ENCODE measurements at places on chromosomes 12 and 14.

GRCh38 chr12:10260927-10261326 lies 46.7 kb upstream of the KLRD1 start:
- DNase-seq = no peak

DNA sequence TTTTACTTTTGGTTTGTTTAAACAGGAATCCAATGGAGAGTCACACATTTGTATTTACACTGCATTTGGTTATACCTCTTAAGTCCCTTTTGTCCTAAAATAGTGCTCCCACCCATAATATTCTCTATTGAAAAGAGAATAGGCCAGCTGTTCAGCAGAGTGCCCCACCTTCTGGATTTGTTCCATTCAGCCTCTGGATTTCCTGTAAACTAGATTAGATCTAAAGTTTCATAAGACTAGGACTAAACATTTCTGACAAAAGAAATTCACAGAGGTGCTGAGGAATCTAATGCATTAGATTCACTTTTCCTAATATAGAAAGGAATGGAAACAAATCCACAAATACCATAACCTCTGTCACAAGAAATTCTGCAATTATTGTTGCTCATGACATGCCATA lies 38.1 kb downstream of the GCH1 start:
- DNase-seq = no peak

- no peak for DNase-seq
Measured at GRCh38 chr14:22202313-22202712, 386.7 kb downstream of the DAD1 start.

GRCh38 chr14:93095742-93096510 lies 19.8 kb downstream of the ITPK1 start:
- no peak for DNase-seq

GRCh38 chr12:54444206-54444605 lies 25.1 kb upstream of the ITGA5 start:
- DNase-seq = no peak

DNA sequence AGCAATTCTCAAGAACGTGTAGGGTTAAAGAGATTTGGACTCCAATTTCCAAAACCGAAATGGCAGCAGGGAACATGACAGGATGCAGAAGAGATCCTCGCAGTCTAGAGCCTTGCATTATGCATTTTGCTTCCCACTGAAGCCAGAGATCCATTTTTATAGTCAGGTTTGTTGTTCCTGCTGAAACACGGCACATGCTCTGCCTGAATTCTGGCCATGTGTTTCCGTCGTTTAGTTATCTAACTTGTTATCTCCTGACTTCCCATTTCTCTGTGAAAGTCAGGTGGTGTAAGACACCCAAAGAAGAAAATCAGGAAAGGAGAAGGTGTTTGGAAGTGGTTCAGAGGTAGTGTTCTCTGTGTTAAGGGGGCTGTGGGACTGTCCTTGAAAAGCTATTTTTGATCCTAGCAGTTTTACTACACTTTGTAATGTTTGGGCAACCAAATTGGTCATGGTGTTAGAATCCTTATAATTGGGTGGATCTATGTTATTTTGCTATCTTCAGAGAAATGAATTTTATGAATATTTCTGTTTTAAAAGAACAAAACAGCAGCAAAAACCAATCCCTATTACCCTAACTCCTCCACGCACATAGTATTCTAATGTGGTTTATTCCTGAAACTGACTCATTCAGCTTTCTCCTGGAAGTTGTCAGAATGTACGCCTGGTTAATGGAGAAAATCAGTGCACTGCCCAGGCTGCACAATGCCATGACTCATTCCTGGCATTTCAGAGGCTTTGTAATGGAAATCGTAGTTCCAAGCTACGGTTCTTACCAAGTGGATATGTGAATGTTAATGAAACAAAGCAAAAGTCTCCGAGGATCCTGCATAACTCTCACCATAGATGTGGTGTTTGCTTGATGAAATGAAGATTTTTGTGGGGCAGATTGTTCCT lies 110.1 kb downstream of the SAMD4A start:
- DNase-seq = no peak

- no peak for DNase-seq
Measured at GRCh38 chr12:44571006-44571550, 305.0 kb downstream of the NELL2 start.

DNA sequence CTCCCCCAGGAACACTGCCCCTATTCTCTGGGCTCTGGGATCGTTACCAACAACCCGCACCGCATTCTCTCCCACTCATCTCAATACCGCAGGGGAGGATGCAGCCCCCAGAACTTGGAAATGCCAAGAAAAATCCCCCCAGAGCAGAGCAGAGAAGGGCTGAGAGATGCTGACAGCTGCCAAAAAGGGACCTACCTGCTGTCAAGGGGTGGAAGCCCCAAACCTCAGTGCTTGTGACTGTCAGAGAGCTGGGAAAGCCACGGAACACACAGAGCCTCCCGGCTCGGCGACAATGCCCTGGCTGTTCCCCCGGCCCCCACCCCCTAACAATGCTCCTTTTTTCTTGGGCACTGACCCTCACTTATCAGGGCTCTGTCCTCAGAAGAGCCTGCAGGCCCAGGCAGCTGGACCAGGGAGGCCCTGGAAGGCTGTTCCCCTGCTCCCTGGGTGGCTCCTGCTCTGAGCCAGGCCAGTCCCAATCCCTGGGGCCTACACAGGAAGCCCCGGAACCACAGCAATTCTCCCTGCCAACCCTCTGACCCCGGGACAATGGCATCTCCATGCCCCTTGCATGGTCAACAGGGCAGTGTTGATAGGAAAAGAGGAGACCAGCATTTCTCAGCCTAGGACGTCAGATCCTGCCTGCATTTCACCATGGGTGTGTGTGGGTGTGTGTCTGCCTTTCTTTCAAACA lies 78.9 kb downstream of the ITPK1 start:
- DNase-seq = no peak

DNA sequence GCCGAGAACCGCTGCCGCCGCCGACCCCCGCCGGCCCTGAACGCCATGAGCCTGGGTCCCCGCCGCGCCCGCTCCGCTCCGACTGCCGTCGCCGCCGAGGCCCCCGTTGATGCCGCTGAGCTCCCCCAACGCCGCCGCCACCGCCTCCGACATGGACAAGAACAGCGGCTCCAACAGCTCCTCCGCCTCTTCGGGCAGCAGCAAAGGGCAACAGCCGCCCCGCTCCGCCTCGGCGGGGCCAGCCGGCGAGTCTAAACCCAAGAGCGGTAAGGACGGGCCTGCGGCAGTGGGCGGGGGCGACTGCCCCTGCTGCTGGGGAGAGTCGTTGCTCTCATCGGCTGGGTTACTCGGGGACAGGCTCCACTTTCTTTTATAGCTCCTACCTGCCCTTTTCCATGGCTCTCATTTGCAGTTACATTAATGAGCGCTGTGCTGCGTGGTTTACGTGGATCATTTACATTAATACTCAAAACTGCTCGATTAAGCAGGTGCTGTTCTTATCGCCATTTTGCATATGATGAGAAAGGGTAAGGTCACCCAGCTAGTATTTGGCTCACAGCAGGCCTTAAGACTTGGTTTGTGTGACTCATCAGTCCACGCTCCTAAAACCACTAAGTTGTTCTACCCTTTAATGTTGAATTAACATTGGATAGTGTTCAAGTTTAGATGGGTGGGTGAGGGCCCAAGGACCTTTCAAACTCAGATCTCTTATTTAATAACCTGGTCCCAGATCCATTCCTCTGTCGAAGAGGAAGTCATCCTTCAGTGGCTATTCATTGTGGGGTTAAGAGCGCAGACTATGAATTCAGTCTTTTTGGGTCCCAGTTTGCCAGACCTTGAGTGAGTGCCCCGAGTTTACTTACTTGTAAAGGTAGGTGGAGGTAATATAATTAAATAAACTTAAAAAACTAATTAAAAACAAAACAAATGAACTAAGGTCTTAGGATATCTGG lies 823 bp downstream of the RNF10 start:
- DNase-seq = peak; percentile 21

DNA sequence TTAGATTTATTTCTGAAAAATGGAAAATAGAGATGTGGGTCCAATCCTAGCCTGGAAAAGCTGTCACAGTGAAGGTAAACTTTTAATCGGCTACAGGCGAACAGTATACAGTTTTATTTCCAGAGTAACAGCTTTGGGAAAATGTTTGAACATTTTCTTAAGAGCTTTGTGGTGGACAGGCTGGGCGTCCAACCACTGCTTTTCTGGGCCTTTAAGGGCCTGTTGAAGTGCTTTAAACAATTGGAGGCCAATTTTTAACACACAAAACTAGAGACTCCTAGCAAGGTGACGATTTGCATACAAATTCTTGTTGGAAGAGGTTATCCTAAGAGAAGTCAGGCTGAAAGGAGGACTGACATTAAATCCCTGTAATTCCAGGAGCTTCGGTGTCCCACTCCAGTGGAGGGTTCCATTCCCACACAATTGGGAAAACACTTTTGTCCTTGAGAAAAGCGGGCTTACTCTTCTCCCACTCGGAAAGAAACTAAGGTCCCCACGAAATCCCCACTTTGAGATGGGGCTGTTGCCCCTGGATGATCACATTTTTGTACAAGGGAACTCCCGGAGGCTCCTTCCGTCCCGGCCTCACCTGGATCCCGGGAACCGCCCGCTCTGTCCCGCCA lies 26.9 kb downstream of the BCL11B start:
- no peak for DNase-seq

GRCh38 chr12:78177298-78177697 lies 346.6 kb downstream of the NAV3 start:
- DNase-seq = no peak

- no peak for DNase-seq
Measured at GRCh38 chr12:113322343-113322742, 12.6 kb downstream of the SLC8B1 start.

GRCh38 chr14:59060841-59061240 lies 127.6 kb upstream of the DAAM1 start:
- DNase-seq = no peak

GRCh38 chr14:72554994-72555608 lies 338.8 kb downstream of the DPF3 start:
- no peak for DNase-seq

GRCh38 chr12:111482462-111482861 lies 76.7 kb downstream of the SH2B3 start:
- no peak for DNase-seq

GRCh38 chr12:20040831-20041230 lies 327.5 kb upstream of the PDE3A start:
- no peak for DNase-seq

- DNase-seq = no peak
Measured at GRCh38 chr14:95958105-95958504, 81.1 kb upstream of the C14orf132 start.

GRCh38 chr14:64696355-64696857 lies 7.8 kb upstream of the PLEKHG3 start:
- DNase-seq = no peak

DNA sequence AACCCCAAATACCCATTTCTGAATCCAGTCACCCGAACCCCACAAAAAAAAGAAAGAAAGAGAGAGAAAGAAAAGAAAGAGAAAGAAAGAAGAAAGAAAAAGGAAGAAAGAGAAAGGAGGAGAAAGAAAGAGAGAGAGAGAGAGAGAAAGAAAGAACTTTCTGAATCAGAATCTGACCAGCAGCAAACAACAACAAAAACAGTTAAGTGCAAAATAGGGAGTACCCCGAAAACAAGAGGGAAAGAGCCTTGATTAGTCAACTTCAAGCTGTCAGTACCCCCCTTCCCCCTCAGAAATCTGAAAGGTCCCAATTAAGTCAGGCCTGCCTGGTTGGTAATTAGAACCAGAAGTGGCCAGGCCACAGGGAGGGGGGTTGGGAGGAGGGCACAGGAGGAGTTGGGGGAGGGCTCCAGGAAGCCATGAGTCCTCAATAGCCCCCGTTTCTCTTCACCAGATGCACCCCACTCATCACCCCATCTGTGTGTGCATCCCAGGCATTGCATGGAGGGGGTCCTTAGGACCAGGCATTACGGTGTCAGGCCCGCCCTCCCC lies 9.8 kb downstream of the RARG start:
- DNase-seq = no peak

DNA sequence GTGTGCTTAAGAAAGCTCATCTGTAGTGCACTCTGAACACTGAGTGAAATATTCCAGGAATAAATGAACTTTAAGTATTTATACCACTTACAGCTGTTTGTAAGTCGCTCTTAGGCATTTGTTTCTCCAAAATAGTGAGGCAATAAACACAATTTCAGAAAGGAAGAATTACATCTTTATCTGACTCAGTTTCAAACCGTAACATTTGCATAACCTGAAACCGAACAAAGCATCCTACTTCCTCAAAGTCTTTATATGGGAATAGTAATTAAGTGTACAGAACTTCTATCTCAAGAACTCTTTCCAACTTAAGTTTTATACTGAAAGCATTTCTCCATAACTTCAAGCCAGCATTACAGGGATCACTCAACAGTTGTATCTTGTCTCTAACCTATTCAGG lies 58.4 kb downstream of the SOX5 start:
- no peak for DNase-seq

- DNase-seq = no peak
Measured at GRCh38 chr12:72746048-72746447, 473.9 kb downstream of the TRHDE start.

DNA sequence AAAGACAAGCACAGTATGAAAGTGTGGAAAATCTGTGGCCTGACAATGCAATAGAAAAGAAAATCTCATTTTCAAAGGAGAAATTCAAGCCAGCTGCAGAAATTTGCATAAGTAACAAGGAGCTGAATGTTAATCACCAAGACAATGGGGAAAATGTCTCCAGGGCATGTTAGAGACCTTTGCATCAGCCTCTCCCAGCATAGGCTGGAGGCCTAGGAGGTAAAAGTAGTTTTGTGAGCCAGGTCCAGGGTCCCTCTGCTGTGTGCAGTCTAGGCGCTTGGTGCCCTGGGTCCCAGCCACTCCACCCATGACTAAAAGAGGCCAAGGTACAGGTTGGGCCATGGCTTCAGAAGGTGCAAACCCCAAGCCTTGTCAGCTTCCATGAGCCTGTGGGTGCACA lies 58.3 kb downstream of the TESPA1 start:
- no peak for DNase-seq

- DNase-seq = no peak
Measured at GRCh38 chr12:107537464-107538119, 148.0 kb upstream of the PWP1 start.

- DNase-seq = no peak
Measured at GRCh38 chr12:50848963-50849362, 6.2 kb downstream of the TMPRSS12 start.

DNA sequence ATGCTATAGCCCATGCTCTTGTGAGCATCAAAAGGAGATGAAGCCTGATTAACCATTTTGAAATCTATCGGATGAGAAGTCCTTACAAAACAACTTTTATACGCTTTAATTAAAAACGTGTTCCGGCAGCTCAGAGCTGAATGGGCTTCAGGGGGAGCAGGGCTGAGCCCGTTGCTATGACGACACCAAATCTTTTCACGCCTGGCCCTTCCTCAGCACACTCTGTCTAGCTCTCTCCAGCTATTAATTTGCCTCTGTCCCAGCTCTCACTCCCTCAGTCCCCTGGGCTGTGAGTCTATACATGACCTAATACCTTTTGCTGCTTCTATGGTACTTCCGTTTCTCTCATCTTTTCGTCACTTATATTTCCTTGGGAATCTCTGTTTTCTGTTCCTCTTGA lies 15.8 kb downstream of the FOXA1 start:
- no peak for DNase-seq

GRCh38 chr14:43145361-43145760 lies 1361.7 kb downstream of the FSCB start:
- no peak for DNase-seq

GRCh38 chr14:20486684-20487395 lies 17.6 kb downstream of the PNP start:
- no peak for DNase-seq

Data from activated CD4-positive, alpha-beta T cell treated with anti-CD3 and anti-CD28 coated beads for 1 hour (primary cell).